Occipital lobe (tissue), 3 donors: ENCODE measurements at places on chromosomes 6 and 20. TPM values are rescaled to one million over a fixed set of nuclear protein-coding genes. Genes with fewer than 3 reads are reported as not detected.

The TPD52L1 gene
- 1.4 TPM for total RNA-seq

The BEND6 gene
- total RNA-seq: 27.1 TPM

The SIRPB2 gene
- total RNA-seq: 0.62 TPM

The GCNT2 gene
- 14.8 TPM for total RNA-seq

The WFDC6 gene
- not detected for total RNA-seq

DNA sequence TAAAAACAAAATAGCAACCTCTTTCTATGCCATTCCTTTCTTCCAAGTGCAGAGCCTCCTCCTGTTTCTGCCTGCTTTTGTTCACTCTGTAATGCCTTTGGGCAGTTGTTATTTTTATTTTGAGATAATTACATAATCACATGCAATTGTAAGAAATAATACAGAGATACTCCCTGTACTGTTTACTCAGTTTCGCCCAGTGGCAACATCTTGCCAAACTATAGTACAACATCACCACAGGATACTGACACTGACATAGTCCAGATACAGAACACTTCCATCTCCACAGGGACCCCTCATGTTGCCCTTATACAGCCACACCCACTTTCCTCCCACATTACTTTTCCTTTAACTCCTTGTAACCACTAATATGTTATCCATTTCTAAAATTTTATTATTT lies 59.7 kb downstream of the BANF2 start:
- DNase-seq: no peak

DNA sequence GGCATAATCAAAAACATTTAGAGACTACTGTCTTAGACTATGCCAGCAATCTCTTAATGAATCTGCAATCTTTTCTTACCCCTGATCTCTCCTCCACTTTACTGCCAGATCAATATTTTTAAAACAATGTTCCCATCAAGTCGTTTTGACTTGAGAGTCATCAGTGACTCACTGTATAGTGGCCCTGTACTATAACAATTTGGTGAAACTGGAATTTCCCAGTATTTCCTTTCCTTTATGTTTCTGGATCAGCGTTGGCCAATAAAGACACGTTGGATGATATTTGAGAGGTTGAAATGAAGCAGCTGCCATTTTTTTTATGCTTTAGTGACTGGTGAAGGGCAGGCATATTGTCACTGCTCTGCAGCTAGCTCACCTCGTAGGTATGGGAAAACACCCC lies 10.1 kb upstream of the SMIM13 start:
- no peak for DNase-seq

DNA sequence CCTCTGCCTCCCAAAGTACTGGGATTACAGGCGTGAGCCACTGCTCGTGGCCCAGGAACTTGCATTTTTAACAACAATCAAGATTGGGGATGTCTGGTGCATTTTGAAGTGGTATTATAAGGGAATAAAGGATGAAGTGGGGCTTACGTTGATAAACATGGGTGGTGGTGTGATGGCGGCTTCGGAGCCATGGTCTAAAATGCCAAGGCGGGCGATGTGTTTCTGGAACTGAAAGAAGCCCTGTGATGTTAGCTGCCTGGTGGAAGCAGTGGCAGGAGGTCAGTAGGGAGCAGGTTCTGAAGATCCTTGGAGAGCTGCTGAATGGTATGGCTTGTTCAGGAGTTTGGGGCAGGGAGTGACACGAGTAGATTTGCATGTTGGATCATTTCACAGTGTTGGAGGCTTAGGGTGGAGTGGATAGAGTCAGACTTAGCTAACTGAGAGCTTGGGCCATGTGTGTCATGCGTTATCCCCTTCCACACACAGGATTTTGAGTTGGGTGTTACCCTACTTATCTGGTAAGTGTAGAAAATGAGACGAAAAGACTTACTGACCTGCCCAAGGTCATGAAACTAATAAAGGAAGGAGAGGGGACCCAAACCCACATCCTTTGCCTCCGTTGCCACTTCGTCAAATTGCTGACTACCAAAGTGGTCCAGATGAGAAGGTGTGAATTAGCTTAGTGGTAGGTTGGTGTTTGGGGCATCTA lies 1.5 kb downstream of the NELFCD start:
- no peak for DNase-seq

- no peak for DNase-seq
Observed at GRCh38 chr6:17525637-17526036, 74.5 kb upstream of the FAM8A1 start.

DNA sequence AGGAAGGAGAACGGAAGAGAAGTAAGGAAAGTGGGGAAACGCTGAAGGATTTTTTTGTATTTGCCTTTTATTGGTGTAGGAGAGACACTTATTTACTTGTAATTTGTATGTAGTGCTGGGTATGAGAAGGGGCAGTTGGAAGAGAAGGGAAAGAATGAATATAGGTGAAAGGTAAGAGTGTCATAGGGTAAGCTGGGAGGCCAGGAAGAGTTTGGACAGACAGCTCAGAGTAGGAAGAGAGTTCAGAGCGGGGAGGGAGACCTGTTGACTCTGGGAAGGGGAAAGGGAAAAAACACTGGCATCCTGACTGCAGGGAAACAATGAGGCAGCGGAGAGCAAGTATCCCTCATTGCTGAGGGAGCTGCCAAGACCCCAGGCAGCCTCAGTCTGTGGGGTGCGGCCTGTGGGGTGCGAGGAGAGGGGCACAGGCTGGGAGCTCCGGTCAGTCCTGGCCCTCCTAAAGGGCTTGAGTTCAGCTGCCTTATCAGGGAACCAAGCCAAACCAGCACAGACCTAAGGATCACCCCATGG lies 3.1 kb downstream of the TRAF3IP2 start:
- no peak for DNase-seq

DNA sequence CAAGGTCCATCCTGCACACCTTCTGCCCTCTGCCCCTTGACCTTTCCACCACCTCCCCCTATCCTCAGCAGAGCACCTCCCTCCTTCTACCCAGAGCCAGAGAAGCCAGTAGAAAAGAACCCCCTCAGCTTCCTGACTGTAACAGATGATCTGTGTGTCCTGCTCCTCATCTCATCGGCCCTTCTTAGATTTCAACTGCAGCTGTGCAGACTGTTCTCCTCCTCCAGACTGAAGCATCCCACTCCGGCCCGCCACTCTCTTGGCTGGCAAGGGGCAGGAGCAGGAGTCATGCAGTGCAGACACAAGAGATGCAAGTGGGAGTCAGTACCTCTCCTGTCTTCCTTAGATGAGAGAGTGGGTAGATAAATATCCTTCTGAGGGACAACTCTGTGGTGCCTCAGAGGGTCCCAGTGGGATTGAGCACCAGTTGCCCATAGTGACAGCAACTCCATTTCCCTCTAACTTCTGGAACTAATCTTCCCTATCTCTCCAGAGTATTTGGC lies 163.5 kb upstream of the MLN start:
- DNase-seq: no peak

- no peak for DNase-seq
Observed at GRCh38 chr6:133208183-133208755, 32.9 kb upstream of the EYA4 start.

DNA sequence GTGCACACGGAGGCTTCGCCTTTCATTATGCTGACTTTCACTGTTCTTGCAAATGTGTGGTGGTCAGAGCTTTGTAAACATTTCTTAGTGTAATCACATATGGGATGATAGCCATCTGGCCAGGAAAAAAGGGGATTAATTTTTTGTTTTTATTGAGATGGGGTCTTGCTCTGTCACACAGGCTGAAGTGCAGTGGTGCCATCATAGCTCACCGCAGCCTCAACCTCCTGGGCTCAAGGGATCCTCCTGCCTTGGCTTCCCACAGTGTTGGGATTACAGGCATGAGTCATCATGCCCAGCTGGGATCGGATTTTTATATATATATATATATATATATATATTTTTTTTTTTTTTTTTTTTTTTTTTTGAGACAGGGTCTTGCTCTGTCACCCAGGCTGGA lies 11.0 kb upstream of the TIAM2 start:
- no peak for DNase-seq

- DNase-seq: no peak
Observed at GRCh38 chr20:62651285-62652021, 9.2 kb downstream of the SLCO4A1 start.

DNA sequence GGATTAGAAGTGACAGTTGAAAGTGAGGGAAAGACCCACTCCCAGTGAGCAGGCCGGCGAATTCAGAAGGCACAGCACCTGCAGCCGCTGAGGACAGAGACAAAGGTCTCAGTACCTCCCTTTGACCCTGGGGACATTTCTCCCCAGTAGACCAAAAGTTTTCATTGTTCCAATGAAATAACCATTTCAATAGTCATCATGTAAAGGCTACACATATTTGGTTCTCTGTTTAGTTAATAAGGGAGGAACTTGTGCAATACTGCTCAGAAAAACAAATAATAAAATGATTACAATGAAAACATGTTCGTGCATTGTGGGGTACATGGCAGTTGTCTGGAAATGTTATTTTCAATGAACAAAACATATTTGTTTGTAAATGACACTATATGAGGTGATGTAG lies 52.5 kb downstream of the EDN1 start:
- no peak for DNase-seq
